Activated CD4-positive, alpha-beta T cell treated with anti-CD3 and anti-CD28 coated beads, Interleukin-2, amount 10 ng/mL, durations not matched to agents 24 days and 14 days (primary cell): ENCODE measurements at places on chromosomes 12 and 14. TPM values are rescaled to one million over a fixed set of nuclear protein-coding genes. Genes with fewer than 3 reads are reported as not detected.

The ENDOU gene
- total RNA-seq, result 0.09 TPM in 1 of 2 replicates, not detected in the other

The TSPAN8 gene
- total RNA-seq, result not detected in 2 replicates

The GPRC5D gene
- total RNA-seq, result not detected in 2 replicates

The UNC79 gene
- total RNA-seq, result not detected in 2 replicates

The FNTB gene
- 18.9 and 19.1 TPM in 2 replicates for total RNA-seq

The RASSF8 gene
- total RNA-seq, result 0.17 and 0.37 TPM in 2 replicates

The SIX1 gene
- total RNA-seq, result 0.26 and 0.31 TPM in 2 replicates

The CCDC196 gene
- total RNA-seq, result not detected in 2 replicates

The CNTN1 gene
- total RNA-seq, result not detected in 2 replicates

The MANSC4 gene
- not detected in 2 replicates for total RNA-seq
